ENCODE measurements at places on chromosomes 7 and 10. TPM values are rescaled to one million over a fixed set of nuclear protein-coding genes. Genes with fewer than 3 reads are reported as not detected.

MCMBP gene
- total RNA-seq, result 28.5 TPM

DNA sequence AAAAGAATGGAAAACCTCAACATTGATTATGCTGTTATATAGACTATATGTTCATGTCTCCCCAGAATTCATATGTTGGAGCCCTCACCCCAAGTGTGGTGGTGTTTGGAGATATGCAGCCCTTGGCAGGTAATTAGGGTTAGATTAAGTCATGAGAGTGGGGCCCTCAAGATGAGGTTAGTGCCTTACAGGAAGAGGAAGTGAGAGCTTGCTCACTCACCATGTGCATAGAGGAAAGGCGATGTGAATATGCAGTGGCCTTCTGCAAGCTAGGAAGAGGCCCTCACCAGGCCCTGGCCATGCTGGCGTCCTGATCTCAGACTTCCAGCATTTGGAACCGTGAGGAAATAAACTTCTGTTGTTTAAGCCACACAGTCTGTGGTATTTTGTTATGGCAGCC is 14.8 kb downstream of the ZNF33A start:
- DNase-seq, result no peak

CALY gene
- total RNA-seq, result not detected

DNA sequence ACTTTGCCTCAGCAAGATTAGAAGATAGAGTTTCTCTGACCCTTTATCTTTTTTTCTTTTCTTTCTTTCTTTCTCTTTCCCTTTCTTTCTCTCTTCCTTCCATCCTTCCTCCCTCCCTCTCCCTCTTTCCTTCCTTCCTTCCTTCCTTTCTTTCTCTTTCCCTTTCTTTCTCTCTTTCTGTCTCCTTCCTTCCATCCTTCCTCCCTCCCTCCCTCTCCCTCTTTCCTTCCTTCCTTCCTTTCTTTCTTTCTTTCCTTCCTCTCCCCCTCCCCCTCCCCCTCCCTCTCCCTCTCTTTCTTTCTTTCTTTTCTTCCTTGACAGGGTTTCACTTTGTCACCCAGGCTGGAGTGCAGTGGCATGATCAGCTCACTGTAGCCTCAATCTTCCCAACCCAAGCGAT is 40.2 kb upstream of the LCOR start:
- no peak for DNase-seq

- DNase-seq, result no peak
Measured at GRCh38 chr10:59814878-59815277, 61.6 kb upstream of the MRLN start.

PNLIP gene
- total RNA-seq, result not detected

DNA sequence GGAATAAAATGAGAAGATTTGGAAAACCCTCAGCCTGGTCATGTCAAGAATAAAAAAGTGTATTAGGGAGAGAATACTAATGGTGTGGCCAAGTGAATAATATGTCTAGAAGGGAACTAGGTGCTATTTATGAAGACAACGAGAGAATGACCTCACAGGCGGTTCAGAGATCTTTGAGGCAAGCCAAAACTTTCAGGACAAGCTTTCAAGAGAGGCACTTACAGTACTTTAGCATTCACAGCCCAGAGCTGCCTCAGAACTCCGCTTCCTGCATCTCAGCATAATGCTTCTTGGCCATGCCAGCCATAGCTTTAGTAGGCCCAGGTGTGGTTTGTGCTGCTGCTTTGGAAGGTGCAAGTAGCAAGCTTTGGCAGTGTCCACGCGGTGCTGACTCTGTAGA is 37.2 kb upstream of the CCDC7 start:
- no peak for DNase-seq

DNA sequence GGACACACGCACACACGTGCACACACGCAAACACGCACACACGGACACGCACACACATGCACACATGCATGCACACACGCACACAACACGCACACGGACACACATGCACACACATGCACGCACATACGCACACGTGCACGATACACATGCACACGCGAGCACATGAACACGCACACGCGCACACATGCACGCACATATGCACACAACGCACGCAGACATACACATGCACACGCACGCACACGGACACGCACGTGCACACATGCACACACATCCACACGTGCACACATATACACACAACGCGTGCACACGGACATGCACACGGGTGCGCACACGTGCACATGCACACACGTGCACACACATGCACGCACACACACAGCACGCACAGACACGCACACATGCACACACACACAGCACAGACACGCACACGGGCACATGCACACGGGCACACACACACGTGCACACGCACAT is 17.3 kb upstream of the GPER1 start:
- no peak for DNase-seq

PLAU gene
- total RNA-seq, result 10.8 TPM

- no peak for DNase-seq
Measured at GRCh38 chr10:21352886-21353285, 172.6 kb downstream of the SKIDA1 start.

GRCh38 chr10:58995058-58995596 is 181.3 kb upstream of the PHYHIPL start:
- DNase-seq, result no peak

- no peak for DNase-seq
Measured at GRCh38 chr7:30584415-30584814, 10.3 kb upstream of the GARS1 start.

DNA sequence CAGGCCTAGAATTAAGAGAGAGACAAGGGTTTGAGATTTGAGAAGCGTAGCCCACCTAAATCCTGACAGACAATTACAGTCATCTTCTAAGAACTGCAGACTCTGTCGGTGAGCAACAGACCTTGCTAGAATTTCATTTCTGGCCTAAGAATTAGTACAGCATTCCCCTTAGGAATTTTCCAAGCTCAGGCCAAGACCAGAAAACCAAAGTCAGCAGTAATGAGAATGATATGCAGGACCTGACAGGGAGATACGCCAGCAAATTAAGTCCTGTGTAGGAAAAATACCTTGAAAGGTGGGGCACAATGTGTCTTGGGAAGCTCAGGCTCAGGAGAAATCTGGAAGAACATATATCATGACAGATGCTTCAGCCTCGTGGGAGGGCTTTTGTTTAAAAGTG is 52.7 kb upstream of the HERPUD2 start:
- DNase-seq, result no peak

DNA sequence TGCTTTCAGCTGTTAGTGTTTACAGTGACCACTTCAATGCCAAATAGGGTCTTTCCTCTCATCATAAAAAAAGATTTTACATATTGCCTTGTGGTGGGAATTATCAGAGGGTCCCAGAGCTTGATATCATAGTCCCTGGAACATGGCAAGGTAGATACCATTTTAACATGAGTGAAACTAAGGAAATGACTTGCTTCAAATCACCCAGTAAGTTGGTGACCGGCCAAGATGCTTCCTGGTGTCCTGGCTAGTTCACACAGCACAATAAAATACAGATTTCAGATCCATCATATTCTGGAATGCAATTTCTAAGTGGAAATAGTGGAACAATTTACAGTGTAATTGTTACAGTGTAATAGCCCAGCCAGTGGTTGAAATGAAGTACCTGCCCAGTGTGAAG is 36.6 kb downstream of the CNNM1 start:
- DNase-seq, result peak; percentile 3

UPK3BL1 gene
- total RNA-seq, result 0.27 TPM

FOXI2 gene
- 0.54 TPM for total RNA-seq

DNA sequence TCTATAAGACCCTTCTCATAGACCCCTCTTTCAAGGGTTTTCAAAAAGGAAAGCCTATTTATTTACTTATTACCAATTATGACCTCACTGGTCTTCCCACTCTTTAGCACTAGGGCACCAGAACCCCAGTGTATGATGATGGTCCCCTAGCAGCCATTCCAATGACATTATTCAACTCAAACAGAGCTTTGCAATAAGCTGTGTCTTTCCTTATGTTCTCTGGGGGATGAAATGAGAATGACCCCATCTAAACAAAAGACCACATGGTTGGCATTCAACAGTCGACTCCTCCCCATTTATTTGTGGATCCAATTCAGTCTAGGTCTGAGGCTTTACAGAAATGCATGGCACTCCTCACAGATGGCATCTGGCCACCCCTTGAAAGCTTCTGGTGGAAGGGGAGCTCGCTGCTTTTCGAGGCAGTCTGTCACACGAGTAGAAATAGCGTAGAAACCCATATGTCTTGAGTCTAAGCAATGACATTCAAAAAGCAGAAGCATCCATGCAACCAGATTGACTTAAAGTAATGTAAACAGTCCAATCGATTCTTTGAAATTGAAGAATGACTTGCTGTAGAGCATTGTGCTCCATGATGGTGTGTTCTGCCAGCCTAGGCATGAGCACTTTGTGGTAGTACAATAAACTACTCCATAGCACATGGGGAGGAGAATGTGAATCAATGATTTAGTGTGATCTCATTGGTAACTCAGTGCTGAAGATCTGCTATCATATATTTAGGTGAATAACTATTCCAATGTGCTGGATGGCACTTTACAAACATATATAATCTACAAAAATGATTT is 29.8 kb downstream of the NRP1 start:
- DNase-seq, result no peak

SNX10 gene
- total RNA-seq, result 7.3 TPM

SHH gene
- under 0.01 TPM for total RNA-seq

GRCh38 chr7:27424749-27425148 is 182.1 kb downstream of the EVX1 start:
- DNase-seq, result no peak

- no peak for DNase-seq
Measured at GRCh38 chr10:103658049-103658577, 164.6 kb downstream of the NEURL1 start.

NPTX2 gene
- 18.0 TPM for total RNA-seq

- no peak for DNase-seq
Measured at GRCh38 chr7:44050915-44051560, 6.5 kb downstream of the DBNL start.

CPSF4 gene
- total RNA-seq, result 41.5 TPM

GRCh38 chr7:954330-955238 is at the start of gene ADAP1:
Gene ADAP1 (minus strand): TSS chr7:954680. CDS start chr7:954477, 203 bp downstream.
- no peak for DNase-seq

- no peak for DNase-seq
Measured at GRCh38 chr7:34622182-34622581, 35.8 kb upstream of the NPSR1 start.

TDRD1 gene
- total RNA-seq, result 0.27 TPM

CDHR3 gene
- total RNA-seq, result not detected

DNA sequence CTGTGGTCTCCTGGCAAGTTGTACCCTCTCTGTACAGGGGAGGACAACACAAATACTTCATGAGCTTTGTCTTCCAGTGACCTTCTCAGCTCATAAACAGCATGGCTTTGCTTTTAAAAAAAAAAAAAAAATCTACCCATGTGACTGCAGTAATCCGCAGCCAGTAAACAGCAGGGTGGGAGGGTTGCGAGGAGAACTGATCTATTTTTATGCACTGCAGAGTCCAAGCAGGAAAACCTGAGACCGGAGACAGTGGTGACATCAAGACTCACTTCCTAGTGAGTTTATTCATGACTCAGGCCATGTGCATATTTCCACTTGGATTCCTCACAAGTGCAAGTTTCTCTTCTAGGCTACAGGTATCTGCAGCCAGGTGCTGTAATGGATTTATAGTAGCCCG is 127.9 kb downstream of the NRF1 start:
- DNase-seq, result no peak

GRCh38 chr7:139104091-139104450 is 5.4 kb downstream of the ZC3HAV1 start:
- peak; percentile 66 for DNase-seq

GRCh38 chr7:3712841-3713240 is 411.8 kb downstream of the SDK1 start:
- DNase-seq, result no peak

UPK3BL2 gene
- 4.0 TPM for total RNA-seq

DNA sequence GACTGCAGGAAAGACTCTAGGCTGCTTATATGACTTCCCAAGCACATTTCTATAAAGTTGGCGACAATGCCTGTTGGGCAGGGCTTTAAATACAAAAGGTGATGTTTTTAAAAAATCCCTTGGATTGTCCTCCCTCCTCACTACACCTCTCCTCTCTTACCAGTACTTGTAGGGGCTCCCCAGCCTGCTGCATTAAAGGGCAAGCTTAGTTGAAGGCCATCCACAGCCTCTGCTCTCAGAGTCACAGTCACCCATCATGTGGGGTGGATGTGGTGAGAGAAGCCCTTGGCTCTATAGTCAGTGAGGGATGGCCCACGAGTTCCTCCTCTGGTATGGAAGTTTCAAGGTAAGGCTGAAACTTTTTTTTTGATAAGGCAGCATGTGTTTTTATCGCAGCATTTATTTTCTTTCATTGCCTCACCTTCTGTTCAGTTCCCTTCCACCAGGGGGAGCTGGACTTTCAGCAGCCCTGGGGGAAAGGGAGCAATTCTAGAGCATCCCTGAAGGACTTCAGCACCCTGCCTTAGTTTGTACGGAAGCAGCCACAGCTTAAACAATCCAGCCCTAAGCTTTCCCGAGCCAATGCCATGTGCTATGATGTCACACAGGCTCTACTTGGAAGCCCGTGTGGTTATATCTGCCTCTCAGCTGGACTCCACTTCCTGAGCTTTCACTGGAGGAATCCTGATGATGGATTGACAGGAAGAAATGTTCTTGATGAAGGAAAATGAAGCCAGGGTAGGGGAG is 131.9 kb downstream of the CALCR start:
- DNase-seq, result peak; percentile 66

TFR2 gene
- 51.7 TPM for total RNA-seq

MMRN2 gene
- 0.27 TPM for total RNA-seq

ADIRF gene
- total RNA-seq, result not detected

TEX47 gene
- not detected for total RNA-seq

DNA sequence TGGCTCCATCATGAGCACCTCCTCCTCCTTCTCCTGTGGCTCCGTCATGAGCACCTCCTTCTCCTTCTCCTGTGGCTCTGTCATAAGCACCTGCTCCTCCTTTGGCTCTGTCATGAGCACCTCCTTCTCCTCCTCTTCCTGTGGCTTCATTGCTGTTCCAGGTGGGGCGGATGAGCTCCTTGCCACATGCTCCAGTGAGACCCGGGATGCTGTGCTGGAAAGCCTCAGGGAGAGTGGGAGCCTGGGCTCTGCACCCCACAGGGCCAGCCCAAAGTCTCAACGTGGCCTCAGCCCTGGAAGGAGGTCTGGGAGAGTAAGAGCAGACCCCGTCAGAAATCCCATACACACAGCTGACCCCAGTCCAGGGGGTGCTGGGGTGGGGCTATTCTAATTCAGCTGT is 380.7 kb downstream of the TCERG1L start:
- no peak for DNase-seq

PRLHR gene
- total RNA-seq, result not detected

DNA sequence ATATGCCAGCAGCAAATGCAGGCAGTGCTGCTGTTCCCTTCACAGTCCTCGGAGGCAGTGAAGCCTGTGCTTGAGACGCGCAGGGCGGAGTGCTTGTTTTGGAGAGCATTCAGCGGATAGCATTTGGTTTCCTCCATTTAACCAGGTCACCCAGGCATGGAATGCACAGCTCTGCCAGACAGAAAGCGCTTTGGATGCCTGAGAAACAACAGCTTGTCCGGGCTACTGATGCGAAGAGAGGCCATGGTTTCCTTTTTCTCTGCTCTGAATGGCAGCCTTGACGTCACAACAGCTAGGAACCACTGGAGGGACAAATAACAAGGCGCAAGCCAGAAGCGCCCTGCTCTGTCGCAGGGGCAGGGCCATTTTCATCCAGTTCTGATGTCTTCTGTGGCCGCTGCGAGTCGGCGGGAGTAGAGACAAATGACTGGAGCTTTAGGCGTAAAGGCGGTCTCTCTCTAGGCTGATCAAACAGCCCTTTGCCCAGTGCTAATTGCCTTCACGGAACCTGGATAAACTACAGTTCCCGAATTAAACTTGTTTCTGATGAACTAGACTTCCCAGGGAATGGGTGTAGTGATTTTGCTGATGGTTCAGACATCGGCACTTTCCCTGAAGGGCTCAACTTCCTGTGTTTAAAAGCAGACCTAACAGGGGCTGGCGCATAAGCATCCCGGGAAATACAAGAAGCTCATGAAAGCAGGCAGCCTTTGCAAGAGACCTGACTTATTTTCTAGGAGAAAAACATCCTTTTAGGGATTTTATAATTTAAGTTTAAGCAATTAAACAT is 187.6 kb upstream of the KLF14 start:
- DNase-seq, result no peak

Data from hematopoietic multipotent progenitor cell (in vitro differentiated cells).